ENCODE measurements at places on chromosomes 7 and 10.

DNA sequence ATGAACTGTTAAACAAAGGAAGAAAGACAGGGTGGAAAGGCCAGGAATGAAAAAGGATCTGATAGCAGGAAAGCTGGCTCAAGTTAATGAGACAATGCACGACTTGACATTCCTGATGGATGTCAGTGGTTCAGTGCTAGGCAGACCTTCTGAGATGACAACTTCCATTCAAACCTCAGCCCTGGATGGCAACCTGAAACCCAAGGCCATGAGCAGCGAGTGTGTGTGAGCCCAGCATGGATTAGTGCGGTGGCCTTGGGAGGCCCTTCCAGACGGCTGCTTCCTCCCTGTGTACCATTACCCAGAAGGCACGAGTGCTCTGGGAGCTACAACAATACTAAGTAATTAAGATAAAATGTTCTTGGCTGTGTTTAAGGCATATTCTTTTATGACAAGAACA lies 18.8 kb downstream of the TRIL start:
- no peak for DNase-seq

- no peak for DNase-seq
These were observed 23.6 kb upstream of the TTYH3 start for GRCh38 chr7:2607923-2608904.

DNA sequence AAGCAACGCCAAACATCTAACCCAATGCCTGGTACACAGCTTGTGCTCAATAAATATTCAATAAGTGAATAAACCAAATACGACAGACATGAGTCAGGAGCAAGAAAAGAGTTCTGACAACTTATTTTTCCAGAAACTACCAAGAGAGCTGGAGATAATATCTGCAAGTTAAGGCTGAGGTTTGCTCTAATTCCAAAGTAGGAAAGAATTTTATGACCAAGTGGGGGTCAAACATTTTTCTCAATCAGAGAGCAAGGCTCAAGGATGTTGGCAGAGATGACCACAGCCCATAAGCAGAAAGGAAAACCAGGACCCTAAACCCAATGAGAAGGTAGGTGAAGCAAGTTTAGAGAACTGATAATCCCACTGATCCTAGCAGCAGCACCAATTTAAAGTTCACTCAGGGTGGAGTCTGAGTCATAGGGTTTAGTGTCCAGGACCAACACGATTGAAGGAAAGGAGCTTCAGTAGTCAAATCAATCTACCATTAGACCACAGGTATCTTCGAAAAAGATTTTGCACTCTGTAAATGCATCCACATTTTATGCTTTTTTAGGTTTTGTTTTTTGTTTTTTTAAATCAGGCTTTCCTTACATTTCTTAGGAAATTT lies 49.3 kb upstream of the KCNIP2 start:
- DNase-seq, result peak; percentile 8

DNA sequence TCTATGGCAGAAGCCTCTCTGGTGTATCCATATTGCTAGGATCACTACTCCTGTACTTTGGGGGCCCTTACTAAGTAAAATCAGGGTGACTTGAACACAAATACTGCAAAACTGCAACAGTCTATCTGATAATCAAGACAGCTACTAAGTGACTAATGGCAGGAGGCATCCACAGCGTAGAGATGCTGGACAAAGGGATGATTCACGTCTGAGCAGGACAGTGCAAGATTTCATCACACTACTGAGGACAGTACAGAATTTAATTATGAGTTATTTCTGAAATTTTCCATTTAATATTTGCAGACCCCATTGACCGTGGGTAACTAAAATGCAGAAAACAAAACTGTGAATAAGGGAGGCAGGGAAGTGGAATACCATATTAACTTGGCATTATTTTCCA lies 10.4 kb downstream of the CUL2 start:
- DNase-seq, result peak; percentile 81

DNA sequence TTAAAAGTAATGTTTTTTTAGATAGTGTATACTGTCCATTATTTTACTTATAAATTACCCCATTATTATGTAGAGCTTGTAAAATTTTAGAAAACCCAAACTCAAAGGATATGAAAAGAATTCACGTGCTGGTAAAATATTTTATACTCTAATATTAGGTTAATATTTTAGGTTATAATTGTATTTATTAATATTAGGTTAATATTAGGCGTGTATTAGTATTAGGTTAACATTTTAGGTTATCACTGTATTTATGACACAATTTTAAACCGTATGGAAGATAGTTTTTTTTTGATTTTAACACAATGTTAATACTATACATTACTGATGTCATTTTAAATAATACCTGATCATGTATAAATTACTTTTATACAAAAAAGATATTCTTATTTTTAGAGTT lies 48.5 kb downstream of the ARL4A start:
- no peak for DNase-seq

Measured in fibroblast of skin of right quadriceps (primary cell).